ENCODE measurements at places on chromosomes 2 and 18.

DNA sequence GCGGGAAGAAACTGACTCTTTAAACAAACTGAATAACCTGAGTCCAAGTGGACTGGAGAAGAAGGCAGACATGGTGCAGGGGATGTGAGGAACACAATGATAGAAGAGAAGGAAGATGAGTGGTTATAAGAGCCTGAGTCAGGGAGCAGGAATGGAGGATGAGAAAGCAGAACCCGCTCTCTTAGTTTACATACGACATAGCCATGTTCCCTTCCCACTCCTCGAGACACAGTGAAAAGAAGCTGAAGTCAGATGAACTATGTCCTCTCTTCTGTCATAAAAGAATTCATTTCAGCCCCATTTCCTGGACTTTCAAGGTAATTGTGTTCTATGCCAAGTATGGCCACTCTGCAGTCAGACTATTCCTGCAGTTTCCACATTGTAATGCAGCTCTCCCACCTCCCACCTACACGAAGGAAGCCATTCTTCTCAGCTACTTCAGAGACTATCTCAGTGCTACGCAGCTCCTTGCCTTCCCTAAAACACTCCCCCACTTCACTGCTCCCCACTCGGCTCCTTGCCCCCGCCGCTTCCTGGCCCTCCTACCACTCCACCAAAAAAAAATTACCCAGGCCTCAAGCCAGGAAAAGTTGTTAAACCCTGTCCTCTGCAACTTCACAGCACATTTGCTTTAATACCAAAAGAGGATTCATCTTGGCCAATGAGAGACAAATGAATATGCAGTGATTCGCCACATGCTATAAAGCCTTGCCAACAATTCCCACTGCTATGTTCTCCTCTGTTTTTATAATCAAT, 323.4 kb upstream of the EPHA4 start:
- DNase-seq: no peak

DNA sequence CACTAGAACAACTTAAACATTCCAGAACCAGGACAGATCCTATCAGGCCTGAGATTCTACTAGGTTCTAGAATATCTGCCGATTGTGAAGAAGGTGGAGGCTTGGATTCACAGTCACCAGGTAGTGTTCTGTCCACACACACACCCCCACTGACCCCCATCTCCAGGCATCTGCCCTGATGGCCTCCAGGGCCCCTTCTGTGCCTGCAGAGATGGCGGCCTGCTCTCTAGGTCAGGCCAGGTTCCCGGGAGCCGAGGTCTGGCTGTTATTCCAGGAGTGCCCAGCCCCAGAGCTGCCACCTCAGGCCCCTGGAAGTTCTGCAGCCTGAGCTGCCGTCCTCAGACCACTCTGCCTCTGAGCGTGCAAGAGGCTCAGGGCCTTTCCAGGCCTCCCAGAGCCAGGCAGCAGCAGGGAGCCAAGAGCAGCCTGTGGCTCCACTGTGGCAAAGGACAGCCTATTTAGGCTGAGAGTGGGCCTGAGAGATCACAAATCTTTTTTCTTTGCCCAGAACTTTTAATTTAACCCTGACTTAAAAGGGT, 96.2 kb upstream of the ASAP2 start:
- no peak for DNase-seq

- no peak for DNase-seq
Observed at GRCh38 chr2:126953483-126953882, 54.8 kb downstream of the TEX51 start.

GRCh38 chr2:187404431-187405110, 43.5 kb downstream of the CALCRL start:
- no peak for DNase-seq

- no peak for DNase-seq
Observed at GRCh38 chr2:23427350-23427749, 42.4 kb downstream of the KLHL29 start.

DNA sequence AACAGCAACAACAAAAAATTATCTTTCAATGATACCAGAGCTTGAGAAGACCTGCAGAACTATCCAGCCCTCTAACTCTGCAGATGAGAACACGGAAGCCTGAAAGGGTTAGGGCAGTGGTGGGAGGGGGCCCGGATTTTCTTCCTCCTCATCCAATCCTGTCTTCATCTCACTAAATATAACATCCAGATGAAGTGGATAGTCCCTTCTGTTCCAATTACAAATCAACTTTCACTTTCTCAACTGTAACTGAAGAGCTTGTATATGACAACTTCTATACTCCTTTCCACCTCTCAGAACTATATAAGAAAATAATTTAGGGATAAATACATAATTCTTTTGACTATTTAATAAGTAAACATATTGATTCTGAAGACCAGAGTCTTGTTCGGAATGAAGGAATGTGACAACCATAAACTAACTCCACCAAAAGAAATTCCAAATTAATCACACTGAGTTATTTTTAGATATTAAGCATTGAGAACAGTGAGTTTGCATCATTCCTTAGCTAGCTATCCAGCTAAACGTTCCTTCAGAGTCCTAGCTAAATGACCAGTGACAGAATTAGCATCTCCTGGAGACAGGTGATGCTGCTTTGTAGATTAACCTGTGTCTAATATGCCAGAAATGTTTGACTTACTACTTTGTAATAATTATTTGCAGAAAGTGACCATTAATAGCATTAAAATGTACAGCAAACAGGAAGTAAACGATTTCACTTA, 32.7 kb downstream of the SFT2D3 start:
- DNase-seq: peak; percentile 22

DNA sequence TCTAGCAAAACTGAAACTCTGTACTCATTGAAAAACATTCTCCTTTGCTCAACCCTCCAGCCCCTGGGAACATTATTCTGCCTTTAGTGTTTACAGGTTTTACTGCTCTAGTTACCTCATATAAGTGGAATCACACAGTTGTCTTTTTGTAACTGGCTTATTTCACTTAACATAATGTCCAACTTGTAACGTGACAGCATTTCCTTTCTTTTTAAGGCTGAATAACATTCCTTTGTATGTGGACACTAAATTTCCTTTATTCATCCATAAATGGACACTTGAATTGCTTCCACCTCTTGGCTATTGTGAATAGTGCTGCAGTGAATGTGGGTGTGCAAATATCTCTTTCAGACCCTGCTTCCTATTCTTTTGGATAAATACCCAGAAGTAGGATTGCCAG, 144.9 kb downstream of the ACTR3 start:
- no peak for DNase-seq

GRCh38 chr18:55821219-55821618, 233.2 kb upstream of the TCF4 start:
- no peak for DNase-seq

DNA sequence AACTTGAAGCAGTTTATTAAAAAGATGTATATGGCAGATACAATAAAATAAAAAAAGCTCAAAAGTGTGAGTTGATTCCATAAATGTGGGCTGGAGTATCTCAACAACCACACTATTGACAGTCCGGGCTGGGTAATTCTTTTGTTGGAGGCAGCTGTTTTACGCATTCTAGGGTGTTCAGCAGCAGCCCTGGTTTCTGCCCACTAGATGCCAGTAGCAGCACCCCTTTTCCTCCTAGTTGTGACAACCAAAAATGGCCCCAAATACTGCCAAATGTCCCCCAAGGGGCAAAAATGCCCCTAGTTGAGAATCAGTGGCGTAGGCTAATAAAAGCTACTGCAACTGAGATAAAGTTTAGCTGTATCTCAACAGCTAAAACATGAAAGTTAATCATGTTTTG, 44.8 kb downstream of the CHMP3 start:
- DNase-seq: no peak
